ENCODE measurements at places on chromosomes 4 and X.

- no peak for DNase-seq
Measured at GRCh38 chr4:184437565-184438265, 36.6 kb downstream of the IRF2 start.

DNA sequence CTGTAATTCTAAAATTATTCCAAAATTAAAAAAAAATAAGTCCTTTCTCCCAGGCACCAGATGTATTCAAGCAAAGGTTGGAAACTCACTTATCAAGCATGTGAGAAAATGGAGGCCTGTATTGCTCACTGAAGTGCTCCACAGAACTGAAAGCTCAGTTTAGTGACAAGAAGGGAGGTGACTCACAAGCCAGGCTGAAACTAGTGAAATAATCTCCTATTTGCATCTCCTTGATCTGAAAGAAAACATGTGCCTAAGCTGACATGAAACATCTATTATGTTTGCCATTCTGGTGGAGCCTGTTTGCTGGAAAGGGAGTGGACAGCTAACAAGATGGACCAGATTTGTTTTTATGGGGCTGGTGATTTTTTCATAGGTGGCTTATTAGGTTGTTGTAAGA, 54.0 kb upstream of the AMELX start:
- DNase-seq, result no peak

DNA sequence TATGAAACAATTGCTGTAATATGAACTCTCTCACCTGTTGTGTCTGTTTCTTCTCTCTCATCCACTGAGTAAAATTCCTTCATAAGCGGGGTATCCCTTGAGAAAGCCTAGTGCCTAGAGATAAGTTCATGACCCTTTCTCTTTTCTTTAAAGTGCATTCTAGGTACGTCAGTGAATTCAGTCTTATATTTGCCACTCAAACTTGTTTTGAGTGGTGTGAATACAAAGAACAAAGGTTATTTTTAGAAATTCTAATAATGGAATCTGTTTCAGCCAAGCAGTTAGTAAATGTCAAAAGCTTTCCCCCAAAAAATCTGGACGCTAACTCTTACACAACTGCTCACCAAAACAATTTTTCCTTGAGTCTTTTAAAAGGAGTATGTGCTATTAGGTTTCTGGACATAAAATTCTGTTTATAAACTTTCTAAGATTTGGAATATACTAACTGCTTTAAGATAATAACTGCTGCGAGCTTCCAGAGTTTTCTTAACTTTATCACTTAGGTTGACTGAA, 112.0 kb downstream of the VEGFC start:
- DNase-seq, result no peak

DNA sequence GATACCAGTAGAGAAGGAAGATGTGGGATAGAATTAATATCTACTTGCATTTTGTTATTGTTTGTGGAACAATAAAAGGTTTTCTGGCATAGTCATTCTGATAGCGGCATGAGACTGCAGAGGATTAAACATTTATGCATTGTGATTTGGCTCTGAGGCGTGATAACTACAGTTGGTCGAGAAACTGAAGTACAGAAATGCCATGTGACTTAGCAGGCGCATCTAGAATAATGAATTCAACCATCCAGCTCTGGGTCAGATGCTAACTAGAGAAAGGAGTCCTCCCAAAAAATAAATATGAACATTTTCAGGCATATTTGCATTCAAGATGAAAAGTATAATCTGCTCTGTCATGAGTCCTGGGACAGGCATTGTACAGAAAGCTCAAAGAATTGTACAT, 62.8 kb downstream of the CCSER1 start:
- no peak for DNase-seq

DNA sequence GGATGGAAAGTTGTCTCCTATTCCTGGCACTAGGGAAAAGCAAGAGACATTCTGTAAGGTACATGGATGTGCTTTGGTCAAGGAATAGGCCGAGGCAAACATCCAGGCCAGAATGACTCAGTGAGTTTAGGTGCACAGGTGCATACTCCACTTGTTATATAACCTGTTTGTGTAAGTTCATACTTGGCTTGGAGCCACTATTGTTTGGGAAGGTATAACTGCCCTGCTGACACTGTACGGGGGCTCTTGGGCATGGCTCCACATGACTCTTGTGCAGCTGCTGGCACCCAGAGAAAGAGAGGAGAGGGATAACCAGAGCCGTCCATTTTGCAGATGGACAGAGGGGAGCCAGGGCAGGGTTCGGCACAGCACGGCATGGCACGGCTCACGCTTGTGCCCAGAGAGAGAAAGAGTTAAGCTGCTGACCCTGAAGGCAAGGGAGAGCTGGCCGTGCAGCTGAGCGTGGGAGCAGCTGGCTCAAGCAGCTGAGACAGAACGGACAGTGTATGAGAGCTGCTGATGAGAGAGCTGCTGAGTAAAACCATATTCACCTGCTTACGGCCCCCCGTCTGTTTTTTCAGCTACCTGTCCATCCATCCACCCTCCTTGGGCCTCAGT, 98.0 kb downstream of the SLC2A9 start:
- no peak for DNase-seq

- DNase-seq, result no peak
Measured at GRCh38 chrX:3348191-3348590, 1.7 kb upstream of the MXRA5 start.

All from GM12891 (cell line).